Right cardiac atrium (tissue), 5 donors: ENCODE measurements at places on chromosomes 1 and 21. TPM values are rescaled to one million over a fixed set of nuclear protein-coding genes. Genes with fewer than 3 reads are reported as not detected.

Gene C1orf35
- 8.3 TPM for total RNA-seq

Gene LCE2A
- not detected for total RNA-seq

Gene ITLN1
- 18.7 TPM for total RNA-seq

Gene AMY1A
- not detected for total RNA-seq

Gene WNT3A
- not detected for total RNA-seq

Gene FMO2
- 87.7 TPM for total RNA-seq

Gene MORN1
- 3.8 TPM for total RNA-seq

Gene TINAGL1
- 94.7 TPM for total RNA-seq

Gene ADGRB2
- 12.4 TPM for total RNA-seq

Gene SAMD11
- total RNA-seq, result 10.9 TPM

Gene SPSB1
- total RNA-seq, result 15.7 TPM

Gene EDARADD
- total RNA-seq, result 0.37 TPM

Gene SLAMF7
- 0.31 TPM for total RNA-seq

Gene NEGR1
- 26.1 TPM for total RNA-seq

Gene LIPI
- total RNA-seq, result not detected

Gene PKLR
- not detected for total RNA-seq

Gene CGN
- total RNA-seq, result 0.47 TPM

Gene DMBX1
- not detected for total RNA-seq

Gene TRAF3IP3
- total RNA-seq, result 1.5 TPM

Gene TSTD1
- 23.5 TPM for total RNA-seq

Gene ERICH3
- not detected for total RNA-seq
